ENCODE measurements at places on chromosomes 11 and 22.
A peak's percentile ranks its signal among the peaks of the same experiment; 100 is the strongest.

- no peak for DNase-seq
Observed at GRCh38 chr11:115872416-115872815, 368.2 kb upstream of the CADM1 start.

- DNase-seq, result no peak
Observed at GRCh38 chr11:38153985-38154384, 1555.9 kb upstream of the RAG2 start.

DNA sequence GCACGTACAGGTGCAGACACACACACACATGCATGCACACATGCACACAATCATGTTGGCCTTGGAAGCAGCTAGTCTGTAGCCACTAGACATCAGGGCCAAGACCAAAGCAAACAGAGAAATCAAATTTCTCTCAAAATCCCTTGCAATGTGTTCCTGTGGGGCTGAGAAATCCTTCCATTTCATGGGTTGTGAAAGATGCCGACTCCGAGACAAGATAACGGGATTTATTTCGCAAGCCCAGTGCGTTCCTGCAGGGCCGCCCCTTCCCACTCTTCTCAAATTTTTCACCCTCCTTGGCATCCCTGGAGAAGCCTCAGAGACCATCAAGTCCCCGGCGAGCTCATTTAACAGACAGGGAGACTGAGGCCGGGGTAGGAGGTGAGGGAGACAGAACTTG lies 366.7 kb downstream of the MN1 start:
- DNase-seq, result no peak

GRCh38 chr11:44747836-44748235 lies 21.1 kb downstream of the TSPAN18 start:
- DNase-seq, result no peak

DNA sequence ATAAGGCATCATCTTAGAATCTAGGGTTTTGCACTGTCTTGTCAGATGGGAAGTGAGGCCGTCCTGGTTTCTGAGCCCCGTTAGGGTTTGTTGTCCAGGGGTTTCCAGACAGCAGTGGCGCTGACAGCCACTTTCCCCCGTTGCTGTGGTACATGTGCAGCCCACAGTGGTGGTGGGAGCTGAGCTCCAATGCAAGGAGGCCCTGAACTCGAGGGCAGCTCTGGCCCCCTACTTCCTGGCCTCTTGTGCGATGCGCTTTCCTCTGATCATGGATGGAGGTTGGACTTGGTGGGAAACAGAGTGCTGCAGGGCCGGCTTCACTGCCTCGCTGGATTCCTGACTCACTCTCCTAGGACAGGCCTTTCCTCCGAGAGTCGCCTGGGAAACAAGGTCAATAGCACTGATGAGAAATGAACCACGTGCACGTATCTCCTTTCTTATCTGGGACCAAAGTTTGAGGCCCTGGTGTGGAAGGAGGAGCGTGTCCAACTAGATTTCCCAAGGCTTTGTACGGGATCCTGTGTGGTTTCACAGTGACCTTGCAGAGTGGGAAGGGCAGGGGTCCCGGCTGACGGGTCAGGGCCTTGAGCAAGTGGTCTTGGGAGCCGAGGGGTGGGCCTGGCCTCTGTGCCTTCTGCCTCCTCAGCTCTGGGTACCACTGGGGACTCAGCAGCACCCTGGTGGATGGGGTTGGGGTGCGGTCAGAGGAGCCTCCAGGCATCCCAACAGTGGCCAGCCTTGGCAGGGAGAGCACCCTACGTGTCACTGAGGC lies 3.7 kb downstream of the PHRF1 start:
- no peak for DNase-seq

- DNase-seq, result no peak
Observed at GRCh38 chr11:66659763-66660162, 17.9 kb downstream of the RBM4B start.

- DNase-seq, result no peak
Observed at GRCh38 chr11:84902445-84902844, 724.7 kb downstream of the DLG2 start.

DNA sequence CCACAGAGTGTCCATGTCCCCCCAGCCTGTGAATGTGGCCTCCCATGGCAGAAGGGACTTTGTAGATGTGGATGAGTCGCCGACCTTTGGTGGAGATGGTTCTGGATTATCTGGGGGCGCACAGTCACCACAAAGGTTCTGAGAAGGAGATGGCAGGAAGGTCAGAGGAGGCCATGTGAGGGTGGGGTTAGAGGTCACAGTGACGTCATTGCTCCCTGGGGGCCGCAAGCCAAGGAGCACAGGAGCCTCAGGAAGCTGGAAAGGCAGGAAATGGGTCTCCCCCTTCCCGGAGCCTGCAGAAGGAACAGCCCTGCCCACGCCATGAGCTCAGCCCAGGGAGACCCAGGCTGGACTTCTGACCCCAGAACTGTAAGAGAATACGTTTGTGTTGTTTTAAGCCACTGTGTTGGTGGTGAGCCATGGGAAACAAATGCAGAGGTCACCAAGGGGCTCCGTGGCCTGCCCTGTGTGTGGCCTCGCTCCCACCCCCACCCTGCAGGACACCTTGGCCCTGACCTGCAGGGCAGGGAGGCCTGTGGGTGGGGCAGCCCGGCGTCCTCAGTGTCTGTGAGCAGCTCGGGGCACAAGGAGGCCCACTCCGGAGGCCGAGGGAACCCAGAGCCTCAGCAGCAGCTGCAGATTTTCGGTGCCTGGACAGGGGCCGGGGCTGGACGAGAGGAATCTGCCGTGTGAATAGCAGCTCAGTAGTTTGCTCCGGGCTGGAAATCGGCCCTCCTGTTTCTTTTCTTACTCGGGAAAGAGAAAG lies 32.1 kb downstream of the GRAMD4 start:
- DNase-seq, result peak; percentile 8

- peak; percentile 65 for DNase-seq
Observed at GRCh38 chr11:75384438-75385080, 14.8 kb upstream of the RPS3 start.

DNA sequence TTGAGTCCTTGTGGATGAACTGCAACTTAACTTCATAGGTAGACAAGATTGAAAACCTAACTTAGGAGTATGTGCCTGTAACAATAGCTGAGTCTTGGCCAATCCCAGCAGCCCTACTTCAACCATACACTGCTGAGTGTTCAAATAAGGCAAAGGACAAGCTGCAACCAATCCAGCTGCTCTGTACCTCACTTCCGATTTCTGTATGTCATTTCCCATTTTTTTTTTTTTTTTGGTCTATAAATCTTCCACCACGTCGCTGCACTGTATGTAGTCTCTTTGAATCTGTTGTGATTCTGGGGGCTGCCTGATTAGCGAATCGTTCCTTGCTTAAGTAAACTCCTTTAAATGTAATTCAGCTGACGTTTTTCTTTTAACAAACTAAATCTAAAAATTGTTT lies 35.4 kb upstream of the FLI1 start:
- DNase-seq, result peak; percentile 43

DNA sequence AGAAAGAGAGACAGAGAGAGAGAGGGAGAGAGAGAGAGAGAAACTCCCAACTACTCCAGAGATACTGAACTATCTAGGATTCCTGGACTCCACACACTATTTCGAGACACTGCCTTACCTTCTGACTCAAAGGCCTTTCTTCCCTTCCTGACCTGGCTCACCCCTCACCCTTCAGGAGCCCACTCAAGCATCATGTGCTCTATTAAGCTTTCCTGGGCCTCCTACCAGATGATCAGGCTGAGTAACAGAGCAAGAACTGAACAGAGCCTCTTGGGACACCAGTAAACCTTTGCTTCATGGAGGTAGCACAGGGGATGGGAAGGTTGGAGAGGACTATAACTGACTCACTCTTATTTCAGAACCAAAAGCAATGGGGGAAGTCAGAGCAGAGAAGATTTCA lies 31.4 kb downstream of the PLEKHA7 start:
- DNase-seq, result no peak

GRCh38 chr11:64752175-64752970 lies 7.4 kb downstream of the PYGM start:
- DNase-seq, result no peak

- DNase-seq, result no peak
Observed at GRCh38 chr11:13776134-13776815, 107.8 kb downstream of the FAR1 start.

GRCh38 chr22:17578136-17578754 lies 14.9 kb downstream of the SLC25A18 start:
- no peak for DNase-seq

DNA sequence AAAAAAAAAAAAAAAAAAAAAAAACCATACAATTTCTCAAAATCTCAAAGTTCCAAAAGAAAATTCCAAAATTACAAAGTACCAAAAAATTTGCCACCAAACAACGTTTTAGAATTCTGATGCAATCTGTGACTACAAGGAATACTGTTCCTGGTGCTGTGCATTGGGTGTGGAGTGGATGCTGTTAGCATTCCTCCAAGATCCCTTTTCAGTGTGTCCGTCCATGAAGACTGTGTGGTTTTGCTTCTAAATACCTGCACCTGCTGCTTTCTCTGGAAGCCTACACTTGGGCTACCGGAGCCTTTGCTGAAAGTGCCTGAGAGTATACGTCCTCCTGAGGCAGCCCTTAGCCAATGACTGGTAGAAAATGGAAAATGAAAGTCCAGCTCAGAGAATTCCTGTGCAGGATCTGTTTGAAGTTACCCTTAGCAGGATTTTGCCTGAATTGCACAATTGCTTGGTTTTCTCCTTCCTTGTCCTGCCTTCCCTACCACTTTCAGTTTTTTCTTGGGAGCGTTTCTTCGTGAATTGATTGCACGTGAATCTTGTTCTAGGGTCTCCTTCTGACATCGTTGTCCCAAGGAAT lies 140.8 kb downstream of the TRPC6 start:
- DNase-seq, result peak; percentile 23

DNA sequence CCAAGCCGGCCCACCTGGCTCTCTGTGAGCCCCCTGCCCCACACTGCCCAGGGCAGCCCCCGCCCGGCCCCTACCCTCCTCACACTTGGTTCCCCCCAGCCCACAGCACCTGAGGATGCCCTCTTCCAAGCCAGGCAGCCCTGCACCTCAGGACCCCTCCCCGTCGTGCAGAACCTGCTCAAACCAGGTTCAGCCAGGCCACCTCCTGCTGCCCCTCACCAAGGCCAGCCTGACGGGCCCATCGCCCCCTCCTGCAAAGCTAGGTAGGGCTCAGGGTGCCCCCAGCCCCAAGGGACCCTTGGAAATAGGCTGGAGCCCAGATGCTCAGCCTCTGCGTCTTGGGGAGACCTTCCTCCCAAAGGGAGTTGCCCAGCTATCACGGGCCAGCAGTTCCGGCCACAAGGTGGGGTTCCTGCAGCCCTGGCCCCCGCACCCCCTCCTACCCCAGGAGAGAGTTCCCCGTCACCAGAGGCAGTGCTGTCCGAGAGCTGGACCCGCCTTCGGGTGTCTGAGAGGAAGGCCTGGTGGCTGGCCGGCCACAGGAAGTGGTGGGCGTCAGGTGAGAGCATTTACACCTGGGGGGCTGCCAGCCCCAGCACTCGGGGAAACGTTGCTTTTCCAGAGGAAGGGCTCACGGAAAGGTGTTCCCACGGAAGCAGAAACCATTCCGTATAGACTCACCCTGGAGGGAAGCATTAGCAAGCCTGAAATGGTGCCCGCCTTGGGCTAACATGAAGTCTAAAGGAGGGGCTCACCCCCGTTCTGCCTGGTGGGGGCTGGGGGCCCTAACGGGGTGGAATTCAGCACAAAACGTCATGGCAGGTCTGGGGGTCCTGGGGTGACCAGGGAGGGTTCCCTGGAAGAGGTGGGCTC lies 3.2 kb upstream of the SYT8 start:
- DNase-seq, result no peak

DNA sequence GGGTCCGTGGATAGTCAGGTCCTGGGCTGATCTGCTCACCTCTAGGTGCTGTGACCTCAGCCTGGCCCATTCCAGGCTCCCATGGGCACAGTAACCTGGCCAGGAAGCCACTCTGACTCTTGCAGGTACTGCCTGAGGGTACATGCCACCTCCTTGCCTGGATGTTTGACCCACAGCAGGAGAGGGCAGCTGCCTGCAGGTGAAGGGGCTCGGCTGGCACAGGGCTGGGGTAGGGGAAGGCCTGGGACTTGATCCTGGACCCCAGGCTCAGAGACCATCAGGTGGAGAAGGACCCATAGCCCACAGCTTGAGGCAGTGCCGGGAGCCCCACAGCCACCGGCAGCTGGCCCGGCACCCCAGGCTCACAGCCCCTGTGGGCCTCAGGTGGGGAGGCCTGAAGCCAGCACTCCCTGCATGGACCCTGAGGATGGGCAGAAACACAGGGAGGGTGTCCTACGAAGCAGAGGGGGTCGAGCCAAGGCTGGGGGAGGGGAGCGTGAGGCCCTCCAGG lies 2.7 kb downstream of the LRRC56 start:
- DNase-seq, result no peak

- DNase-seq, result no peak
Observed at GRCh38 chr11:11169715-11170351, 183.2 kb downstream of the CSNK2A3 start.

DNA sequence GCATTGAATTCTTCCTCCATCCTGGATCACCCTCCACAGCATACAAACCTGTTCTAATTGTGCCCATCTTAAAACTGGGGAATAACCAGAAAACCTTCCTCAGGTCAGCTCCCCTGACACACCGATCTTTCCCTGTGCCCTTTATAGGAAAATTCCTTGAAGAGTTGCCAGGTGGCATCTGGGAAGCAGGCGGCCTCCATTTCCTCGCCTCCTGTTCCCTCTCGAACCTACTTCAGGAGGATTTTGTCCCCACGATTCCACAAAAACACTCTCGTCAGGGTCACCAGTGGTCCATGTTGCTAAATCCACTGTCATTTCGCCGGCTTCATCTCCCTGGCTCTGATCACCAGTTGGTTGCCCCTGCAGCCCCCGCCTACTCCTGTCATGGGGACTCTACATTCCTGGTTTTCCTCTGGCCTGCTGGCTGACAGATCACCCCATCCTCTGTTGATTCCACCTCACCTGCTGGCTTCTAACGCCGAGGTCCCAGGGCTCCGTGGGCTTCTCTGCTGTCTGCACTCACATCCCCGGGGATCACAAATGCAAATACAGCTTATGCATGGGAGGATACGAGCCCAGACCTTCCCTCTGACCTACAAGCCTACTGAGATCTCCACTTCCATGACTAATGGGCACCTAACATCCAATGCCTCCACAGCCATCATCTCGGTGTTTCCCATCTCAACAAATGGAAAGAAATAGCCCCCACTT lies 92.5 kb upstream of the PRDM11 start:
- no peak for DNase-seq

GRCh38 chr11:115709297-115709696 lies 205.1 kb upstream of the CADM1 start:
- no peak for DNase-seq

DNA sequence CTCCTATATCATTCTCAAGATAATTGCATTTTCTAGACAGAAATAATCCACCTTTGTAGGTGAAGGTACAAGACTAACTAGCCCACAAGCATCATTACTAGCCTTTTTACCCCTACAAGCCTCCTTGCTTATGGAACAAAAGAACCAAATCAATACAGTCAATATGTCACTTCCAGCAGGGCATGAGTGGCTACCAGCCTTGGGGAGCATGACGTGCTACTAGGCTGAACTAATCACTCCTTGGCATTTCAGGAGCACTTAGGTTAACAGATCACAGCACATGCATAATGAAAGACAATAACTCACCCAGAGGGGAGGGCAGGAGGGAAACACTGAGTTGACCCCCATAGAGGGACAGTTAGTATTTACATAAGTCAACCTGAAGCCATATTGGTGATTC lies 2.7 kb downstream of the DRD2 start:
- no peak for DNase-seq

- DNase-seq, result no peak
Observed at GRCh38 chr11:35892166-35892565, 51.7 kb upstream of the LDLRAD3 start.

Data from EL (cell line).